Cardiac fibroblast (primary cell): ENCODE measurements at places on chromosomes 11 and 22.

GRCh38 chr11:59415111-59415510 lies 11.1 kb downstream of the OR5A2 start:
- DNase-seq = no peak

- DNase-seq = peak; percentile 5
These were observed 101.1 kb downstream of the GRIK4 start for GRCh38 chr11:120612513-120613263.

DNA sequence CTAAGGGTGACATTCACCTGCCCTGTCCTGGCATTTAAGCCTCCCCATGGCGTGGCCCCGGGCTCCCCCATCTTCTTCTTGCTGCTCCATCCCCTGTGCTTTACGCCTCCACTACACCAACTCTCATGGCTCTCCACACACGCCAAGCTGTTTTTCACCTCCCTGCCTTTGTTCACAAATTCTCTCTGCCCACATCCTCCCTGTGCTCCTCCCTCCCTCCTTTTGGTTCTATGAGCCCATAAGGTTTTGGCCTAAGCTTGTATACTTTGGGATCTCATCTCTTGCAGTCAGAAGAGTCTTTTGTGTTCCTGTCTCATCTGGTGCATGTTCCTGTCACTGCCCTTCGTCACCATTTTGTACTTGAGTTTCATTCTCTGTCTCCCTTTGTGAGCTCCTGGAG lies 4.6 kb upstream of the DNAL4 start:
- DNase-seq = no peak

DNA sequence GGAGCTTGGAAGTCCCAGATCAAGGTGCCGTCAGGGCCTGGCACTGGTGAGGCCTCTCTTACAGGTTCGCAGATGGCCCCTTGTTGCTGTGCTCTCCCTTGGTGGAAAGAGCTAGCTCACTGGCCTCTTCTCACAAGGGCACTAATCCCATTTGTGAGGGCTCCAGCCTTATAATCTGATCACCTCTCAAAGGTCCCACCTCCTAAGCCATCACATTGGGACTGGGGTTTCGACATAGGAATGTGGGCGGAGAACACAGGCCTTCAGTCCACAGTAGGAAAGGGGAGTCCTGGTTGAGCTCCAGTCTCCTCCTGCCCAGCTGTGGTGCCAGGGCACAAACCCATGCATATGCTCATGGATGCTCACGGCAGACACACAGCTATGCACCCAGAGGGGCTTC lies 14.0 kb upstream of the LRRC32 start:
- no peak for DNase-seq

- no peak for DNase-seq
These were observed 16.4 kb downstream of the SLC1A2 start for GRCh38 chr11:35402751-35403660.

DNA sequence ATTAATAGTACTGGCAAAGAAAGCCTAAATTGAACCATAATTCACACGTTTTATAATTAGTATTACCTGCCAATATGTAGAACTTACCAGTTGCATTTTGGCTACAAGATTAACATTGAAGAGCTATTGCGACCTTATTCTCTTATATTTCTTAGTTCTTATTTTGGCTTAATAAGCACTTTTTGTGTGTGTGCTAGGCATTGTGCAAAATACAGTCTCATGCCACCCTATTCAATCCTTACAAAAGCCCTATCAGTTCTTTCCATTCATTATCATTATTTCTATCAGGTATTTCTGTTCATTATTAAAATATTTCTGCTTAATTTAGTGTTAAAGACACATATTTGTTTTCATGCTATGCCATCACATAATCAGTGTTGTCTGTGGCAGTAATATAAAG lies 41.2 kb downstream of the MAML2 start:
- no peak for DNase-seq
